Psoas muscle (tissue), 8 donors: ENCODE measurements at places on chromosomes 1 and 21. TPM values are rescaled to one million over a fixed set of nuclear protein-coding genes. Genes with fewer than 3 reads are reported as not detected.

DNA sequence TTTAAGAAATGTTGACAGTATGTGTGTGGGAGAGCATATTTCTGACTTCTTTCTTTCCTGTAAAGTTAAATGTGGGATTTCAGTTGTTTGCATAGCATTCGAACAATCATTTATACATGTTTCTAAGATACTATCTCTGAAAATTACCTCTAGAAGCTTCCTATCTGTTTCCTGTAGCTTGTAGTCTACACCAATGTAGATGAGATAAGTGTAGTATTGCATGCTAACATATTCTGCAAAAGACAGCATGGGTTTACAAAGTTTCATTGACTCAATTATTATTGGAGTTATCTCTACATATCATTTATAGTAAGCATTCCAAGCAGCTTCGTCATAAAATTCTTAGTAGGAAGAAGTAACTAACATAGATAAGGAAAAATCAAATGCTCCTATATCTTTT is 98.9 kb upstream of the DPYD start:
- no peak for DNase-seq

- no peak for DNase-seq
Measured at GRCh38 chr1:32137111-32137510, 29.3 kb downstream of the KPNA6 start.

DNA sequence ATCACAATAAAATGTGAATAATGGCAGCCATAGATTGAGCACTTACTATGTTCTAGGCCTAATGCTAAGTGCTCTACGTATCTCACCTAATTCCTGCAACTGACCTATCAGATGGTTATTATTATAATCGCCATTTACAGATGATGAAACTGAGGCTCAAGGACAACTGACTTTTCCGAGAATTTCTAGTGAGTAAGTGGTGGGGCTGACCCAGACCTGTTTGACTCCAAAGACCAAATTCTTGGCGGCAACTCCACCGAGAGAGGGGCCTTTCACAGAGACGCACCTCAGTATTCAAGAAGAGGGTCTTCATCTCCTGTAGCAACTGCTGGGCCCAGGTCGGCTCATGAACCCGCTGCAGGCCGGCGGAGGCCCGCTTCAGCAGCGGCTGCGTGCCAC is 573 bp downstream of the TMEM234 start:
- DNase-seq: no peak

- DNase-seq: peak; percentile 91
Measured at GRCh38 chr1:155003766-155004351, 1.3 kb downstream of the ZBTB7B start.

DNA sequence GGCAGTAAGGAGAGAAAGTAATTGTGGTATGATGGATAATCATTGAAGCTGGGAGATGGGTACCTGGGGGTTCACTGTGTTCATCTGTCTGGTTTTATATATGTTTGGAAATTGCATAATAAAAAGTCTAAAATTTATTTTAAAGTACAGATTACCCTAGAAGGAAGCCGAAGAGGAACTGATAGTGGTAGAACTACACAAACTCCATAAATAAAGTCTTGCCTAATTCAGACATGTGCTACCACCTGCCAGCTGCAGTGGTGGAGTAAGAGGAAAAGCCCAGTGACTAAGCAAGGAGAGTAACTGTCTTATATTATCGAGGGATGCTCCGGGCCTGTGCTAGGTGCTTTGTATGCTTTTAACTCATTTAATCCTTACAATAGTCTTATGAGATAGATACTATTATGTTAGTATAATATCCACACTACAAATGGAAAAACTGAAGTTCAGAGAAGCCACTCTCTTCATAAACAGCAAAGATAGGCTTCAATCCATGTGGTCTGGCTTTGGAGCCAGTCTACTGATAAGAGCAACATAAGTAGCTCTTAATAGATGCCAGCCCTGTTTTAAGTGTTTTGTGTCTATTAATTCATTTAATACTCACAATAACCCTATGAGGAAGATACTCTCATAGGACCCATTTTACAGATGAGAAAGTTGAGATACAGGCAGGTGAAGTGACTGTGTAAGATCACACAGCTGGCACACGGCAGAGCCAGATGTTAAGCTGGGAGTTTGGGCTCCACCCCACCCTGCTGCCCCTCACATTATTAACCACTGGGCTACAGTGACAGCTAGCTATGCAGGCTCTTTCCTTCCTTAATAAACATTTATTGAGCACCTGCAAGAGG is 56.8 kb upstream of the HNRNPU start:
- DNase-seq: peak; percentile 63

Gene ZFP69
- 0.54 TPM for total RNA-seq

DNA sequence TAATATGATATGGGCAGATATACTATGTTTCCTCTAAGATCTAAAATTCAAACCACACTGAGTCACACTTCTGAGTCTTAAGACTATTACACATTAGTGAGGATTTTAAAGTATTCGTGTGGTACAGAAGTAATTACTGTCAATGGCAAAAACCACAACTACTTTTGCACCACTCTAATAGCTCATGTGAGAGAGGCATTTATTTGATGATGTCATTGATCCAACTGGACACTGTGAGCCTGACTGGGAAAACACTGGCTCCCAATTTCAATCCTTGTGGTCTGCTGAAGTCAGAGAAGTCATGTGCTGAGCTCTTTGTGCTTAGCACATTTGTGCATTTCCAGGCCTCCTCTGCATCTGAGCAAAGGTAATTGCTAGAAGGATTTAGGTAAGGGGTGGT is 377.8 kb downstream of the USH2A start:
- DNase-seq: no peak

DNA sequence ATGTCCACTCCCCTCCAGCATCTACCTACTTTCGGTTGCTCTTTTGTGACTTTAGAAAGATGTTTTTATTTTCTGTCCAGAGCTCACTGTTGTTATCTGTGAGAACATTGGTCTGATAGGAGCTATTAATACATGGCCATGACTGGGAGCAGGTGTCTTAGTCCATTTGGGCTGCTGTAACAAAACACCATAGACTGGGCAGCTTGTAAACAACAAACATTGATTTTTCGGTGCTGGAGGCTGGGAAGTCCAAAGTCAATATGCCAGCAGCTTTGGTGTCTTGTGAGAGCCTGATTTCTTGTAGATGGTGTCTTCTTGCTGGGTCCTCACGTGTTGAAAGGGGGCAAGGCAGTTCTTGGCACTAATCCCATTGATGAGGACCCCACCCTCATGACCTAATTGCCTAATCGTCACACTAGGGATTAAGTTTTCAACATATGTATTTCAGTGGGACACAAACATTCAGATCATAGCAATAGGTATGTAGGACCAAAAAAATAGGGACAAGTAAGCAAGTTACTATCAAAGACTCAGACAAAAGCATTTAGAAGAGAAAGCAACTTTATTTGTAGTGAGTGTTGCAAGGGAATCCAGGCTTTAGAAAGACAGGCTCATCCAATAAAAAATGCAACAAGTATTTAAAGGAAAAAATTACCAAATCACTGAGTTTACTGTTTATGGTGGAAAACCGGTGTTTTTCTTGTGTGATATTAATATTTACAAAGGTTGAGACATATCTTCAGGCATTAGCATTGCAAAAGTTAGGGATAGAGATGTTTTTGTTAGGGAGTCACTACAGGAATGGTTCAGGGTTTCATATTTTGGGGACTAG is 55.2 kb upstream of the WDR26 start:
- DNase-seq: no peak

DNA sequence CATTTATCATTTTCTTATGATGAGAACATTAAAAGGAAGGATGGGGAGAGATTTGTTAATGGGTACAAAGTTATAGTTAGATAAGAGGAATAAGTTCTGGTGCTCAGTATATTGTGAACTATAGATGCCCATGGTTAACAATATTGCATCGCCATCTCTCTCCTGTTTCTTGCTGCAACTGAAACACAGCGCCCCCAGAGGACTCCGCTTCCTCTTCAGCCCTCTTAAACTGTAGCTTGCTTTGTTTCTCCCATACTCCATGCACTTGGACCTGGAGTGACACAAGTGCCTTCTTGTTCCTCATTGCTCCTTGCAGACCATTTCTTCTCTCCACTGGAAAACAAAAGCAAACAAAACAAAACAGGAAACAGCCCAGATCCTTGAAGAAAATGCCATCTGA is 70.1 kb upstream of the NTPCR start:
- DNase-seq: no peak

GRCh38 chr1:23480187-23481025 is 3.6 kb downstream of the ASAP3 start:
- DNase-seq: no peak

DNA sequence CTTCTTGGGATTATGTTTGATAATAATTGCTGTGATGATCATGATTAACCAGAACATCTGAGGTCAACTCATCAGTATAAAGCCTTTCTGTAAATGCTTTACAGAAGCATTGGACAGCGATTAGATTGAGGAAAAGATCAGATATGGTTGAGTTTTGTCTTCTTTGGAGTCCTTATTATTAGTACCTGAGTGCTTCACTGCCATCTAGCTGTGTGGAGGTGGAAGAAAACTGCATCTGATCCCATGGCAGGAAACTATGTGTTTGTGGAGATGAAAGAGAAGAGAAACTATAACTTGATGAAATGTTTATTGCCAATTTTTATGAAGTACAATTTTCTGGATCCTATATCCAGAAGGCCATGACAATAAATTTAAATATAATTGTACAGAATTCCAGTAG is 11.4 kb downstream of the FLG2 start:
- DNase-seq: no peak

- no peak for DNase-seq
Measured at GRCh38 chr1:115056395-115056798, 26.8 kb downstream of the TSHB start.

- no peak for DNase-seq
Measured at GRCh38 chr1:42177541-42177981, 13.0 kb upstream of the GUCA2A start.

Gene FCRL5
- not detected for total RNA-seq

DNA sequence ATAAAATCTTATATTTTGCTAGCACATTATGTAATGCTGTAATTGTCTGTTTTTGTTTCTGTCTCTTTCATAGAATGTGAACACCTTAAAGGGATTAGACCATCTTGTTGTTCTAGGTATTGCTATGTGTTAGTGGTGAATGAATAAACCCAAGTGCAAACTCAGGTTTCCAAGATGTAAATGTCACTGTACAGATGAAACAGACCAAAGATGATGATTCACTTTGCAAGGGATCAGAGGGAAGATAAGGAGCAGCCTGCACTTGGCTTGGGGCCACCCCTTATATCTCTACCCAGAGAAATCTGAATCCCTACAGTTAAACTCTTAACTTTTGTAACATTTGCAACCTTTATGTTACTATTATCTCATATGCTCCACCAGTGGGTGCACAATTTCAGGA is 25.4 kb downstream of the UROD start:
- DNase-seq: no peak

DNA sequence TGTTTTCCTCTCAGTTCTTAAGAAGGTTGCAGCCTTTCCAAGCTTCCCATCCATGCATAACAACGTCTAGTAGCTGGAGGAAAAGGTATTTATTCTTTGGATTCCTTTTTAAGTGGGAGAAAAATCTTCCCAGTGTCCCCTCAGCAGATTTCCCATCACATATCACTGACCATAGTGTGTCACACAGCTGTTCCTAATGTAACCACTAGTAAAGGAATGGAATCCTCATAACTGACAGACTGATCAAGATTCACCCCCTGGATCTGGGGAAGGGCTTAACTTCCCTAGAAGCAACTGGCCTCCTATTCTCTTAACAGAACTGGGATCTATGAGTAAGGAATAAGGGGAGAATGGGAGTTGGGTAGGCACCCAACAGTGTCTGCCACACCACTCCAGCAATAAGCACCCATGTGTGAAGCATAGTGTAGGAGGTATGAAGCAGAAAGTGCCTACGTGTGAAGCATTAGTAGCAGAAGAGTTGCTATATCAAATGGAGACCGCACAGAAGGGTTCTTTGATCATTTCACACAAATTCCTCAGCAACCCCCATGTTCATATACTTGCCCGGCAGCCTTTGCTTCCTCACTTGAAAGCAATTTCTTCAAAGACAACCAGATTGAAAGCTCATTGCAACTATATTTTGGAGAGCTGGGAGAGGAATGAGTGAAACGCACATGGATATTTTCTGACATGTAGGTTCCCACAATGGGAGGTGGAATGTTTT is 28.2 kb upstream of the DNAH14 start:
- no peak for DNase-seq

GRCh38 chr1:222546548-222547259 is 1.2 kb downstream of the HHIPL2 start:
- no peak for DNase-seq

DNA sequence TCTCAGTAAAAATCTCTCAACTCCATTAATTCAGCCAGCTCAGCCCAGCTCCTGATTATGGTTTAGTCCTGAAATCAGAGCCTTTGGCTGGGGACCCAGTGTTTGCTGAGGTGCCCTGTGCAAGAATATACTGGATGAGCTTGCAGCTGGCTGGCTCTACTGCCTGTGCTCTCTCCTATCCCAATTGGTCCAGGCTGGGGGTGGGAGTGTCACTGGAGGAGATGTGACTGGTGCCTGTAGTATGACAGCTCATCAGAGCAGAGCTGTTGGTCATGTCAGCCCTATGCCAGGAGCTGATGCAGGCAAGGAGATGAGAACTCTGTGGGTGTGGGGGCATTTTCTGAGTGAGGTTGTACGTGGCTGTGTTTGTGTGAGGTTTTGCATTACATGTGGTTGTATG is 87.0 kb downstream of the TNR start:
- DNase-seq: no peak

DNA sequence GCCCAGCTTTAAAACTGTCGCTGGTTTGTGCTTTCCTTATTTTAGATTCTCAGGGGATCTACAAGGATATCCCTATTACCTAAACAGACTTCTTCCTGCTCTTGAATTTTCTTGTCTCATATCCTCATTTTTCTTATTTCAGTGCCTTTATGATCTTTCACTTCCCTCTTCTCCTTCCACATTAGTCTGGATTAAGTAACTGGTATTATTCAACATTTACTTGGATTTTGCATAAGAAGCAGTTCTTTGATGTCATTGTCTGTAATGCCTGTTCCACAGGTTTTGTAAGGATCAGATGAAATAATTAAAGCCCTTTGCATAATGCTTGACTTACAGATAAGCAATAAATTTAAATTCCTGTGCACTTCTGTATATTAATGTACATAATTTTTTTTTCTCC is 26.5 kb downstream of the CXADR start:
- no peak for DNase-seq

GRCh38 chr1:12604986-12605385 is 13.0 kb downstream of the DHRS3 start:
- no peak for DNase-seq

Gene HSPA6
- total RNA-seq: 9.5 TPM

Gene BTBD8
- 3.4 TPM for total RNA-seq

Gene SH3BGRL3
- 22.2 TPM for total RNA-seq

Gene KIF17
- total RNA-seq: 1.2 TPM

- no peak for DNase-seq
Measured at GRCh38 chr1:81208441-81208840, 592.3 kb upstream of the ADGRL2 start.

- DNase-seq: no peak
Measured at GRCh38 chr1:67711855-67712212, 26.8 kb downstream of the GADD45A start.

GRCh38 chr21:15625363-15625762 is 104.4 kb upstream of the USP25 start:
- no peak for DNase-seq

Gene NBPF6
- total RNA-seq: not detected

Gene MAP1LC3C
- total RNA-seq: 0.44 TPM
